ENCODE measurements at places on chromosomes 11 and 22. TPM values are rescaled to one million over a fixed set of nuclear protein-coding genes. Genes with fewer than 3 reads are reported as not detected.
A peak's percentile ranks its signal among the peaks of the same experiment; 100 is the strongest.

GRCh38 chr22:20438678-20439492 lies 1.3 kb upstream of the SCARF2 start:
- no peak for DNase-seq

DNA sequence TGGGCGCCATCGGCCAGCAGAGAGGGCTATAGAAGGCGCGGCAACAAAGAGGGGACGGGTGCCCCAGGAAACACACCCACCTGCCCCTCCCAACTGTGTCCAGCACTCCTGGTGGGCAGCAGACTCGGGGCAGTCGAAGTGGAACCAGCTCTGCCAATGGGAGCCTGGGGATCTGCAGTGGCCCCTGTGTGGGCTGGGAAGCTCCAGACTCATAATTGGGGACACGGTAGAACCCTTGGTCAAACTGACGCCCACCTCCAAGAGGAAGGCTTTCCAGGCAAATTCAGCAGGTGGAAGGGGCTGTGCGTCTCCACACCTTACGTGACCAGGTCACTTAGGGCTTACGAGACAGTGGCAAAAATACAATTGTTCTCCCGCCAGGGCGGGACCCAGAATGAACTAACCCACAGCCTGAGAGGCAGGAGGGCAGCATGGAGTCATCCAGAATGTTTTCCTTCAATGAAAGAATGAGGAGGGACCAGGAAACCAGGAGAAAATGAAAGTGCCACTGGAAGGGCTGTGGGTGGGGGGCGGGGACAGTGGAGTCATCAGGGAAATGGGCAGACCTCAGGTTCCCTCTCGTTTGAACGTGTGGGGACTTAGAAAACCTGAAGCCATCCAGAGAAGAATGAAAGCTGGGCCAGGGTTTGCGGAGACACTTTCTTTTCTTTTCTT lies 53.2 kb upstream of the SHANK2 start:
- DNase-seq = no peak

Gene TIRAP
- 6.0 TPM for polyA plus RNA-seq

Gene DDI1
- not detected for polyA plus RNA-seq

DNA sequence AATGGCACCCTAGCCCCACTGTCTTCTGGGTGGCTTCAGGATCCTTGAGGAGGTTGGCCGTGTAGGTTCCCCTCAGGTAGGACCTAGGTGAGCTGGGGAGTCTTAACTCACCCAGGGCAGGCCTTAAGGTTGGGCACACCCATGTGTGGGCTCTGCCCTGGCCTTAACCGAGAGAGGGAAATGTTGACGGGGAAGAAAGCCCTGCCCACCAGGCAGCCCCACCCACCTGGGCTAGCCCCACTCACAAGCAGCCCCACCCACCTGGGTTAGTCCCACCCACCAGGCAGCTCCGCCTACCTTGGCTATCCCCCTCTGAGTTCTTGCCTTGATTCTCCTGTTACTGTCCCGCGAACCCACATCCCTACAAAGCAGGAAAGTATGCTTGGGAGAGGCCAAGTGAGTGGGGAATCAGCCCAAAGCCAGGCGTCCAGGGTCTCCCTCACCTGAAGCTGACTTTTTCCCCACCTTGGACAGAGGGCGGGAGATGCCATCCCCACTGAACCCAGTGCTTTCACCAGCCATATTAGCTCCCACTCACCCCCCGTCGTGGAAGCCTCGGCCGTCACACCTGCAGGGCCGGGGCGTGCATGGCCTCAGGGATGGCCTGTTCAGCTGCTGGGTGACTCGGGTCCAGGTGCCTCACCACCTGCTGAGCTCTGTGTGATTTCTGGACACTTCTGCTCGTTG lies at the start of gene MYEOV:
TSS of gene MYEOV (plus strand) at position 337 of the 687 bp plus-strand sequence. CDS start 1,200 bp downstream, outside the sequence.
- peak; percentile 59 for DNase-seq

Gene NXPE1
- polyA plus RNA-seq = not detected

DNA sequence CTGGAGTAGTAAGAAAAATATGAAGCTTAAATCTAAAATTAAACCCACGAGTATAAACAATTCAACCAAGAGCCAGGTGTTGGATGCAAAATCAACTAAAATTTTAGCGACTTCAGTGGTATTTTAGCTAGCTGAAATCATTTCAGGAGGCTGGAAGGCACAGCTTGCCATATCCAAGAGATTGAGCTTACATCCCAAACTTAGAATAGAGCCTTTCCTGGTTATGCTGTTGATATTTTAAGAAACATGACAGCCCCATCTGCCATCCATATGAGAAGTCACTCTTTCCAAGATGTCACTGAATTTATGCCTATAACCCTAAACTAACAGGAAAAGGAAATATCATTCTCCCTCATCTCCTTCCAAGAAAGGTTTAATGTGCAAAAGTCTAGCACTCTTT lies 334.0 kb downstream of the KCNA4 start:
- no peak for DNase-seq

DNA sequence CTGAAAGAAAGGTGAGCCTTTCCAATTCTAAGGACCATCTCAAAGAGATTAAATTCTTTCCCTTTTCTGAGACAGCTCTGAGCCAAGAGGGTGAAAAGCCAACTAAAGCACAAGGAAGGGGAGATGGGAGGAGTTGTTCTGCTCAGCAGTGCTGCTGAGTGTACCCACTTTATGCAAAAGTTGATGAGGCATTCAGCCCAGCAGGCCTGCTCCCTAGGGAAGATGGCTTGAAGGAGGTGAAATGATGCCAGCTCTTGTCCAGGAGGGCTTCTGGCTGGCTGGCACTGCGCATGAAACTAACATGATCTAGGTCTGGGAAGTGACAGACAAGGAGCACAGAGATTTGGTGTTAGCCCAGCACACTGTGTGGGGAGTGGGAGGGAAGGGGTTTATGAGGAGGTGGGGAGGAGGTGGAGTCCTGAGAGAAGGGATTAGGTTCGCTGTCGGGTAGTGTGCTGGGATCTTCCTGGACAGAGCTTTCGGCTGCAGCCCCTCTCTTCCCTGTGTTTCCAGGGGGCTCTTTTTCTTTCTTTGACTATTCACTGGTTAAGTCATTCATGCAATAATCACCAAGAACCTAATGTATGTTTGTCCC lies 225.5 kb upstream of the NARS2 start:
- DNase-seq = no peak

GRCh38 chr22:22009661-22010060 lies 27.1 kb upstream of the TOP3B start:
- peak; percentile 79 for DNase-seq

Gene SNX32
- polyA plus RNA-seq = 0.15 TPM

DNA sequence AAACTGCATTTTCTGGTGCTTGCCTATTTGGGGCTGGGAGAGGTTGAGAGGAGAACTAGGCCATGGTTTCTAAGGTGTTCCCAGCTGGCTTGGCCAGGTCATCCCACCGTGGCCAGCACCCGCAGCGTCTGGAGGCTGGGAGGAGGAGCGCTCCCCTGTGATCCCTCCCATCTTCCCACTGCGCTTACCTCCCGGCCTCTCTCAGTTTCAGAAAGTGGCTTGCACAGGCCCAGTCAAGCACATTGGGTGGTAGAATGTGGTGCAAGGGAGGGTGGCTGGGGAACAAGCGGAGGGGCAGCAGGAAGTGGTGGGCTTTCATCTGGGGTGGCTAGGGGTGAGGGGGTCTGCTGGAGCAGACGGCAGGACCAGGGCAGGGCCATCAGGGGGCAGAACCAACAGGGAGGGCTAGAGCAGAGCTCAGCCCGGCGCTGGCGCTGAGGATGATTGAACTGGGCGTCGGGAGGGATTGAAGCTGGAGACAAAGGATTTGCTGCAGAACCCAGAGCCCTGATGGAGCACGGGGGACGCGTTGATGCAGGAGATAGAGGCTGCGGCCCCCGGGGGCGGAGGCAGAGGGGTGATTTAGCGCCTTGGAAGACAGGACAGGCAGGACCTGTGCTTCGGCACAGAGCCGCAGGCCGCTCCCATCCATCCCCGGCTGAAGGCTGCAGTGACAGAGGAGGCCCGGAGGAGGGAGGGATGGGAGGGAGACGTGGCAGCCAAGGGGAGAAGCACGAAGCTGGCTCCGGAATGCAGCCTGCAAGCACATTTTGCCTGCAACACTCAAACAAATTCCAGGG lies 76.0 kb downstream of the TRIM29 start:
- no peak for DNase-seq

Gene KIRREL3
- 0.31 TPM for polyA plus RNA-seq

Gene PDE2A
- polyA plus RNA-seq = 0.76 TPM

Gene IGLL1
- not detected for polyA plus RNA-seq
